HepG2 (cell line): ENCODE measurements at places on chromosomes 16 and 17.

GRCh38 chr17:42438600-42439567 lies 15.8 kb upstream of the CAVIN1 start:
- DNase-seq: peak; percentile 39

DNA sequence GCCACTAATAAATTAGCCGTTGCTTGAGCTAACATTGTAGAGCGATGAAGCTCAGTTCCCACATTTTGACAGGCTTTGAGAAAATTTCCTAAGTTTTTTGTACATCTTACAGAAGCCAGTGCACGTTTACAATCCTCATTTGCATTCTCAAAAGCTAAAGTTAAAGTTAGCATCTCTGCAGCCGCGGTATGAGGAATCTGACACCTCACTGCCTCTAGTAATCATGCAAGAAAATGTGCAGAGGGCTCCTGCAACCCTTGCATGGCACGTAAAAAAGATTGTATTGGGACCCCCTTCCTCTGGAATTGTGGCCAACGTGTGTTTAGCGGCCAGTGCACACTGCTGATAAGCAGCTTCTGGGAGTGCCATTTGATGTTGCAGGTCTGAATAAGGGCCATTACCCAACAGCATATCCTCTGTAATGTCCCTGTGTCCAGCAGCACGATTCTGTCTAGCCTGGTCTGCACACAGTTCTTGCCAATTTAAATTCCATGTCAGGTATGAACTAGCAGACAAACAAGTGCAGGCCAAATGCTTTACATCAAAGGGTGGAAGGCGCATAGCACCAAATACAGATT lies 12.4 kb upstream of the ZNF689 start:
- DNase-seq: no peak

GRCh38 chr17:7716901-7717755 lies at the start of gene DNAH2:
DNAH2 (plus strand) TSS chr17:7717744; CDS start chr17:7719735, 1,991 bp downstream.
- peak; percentile 60 for DNase-seq

DNA sequence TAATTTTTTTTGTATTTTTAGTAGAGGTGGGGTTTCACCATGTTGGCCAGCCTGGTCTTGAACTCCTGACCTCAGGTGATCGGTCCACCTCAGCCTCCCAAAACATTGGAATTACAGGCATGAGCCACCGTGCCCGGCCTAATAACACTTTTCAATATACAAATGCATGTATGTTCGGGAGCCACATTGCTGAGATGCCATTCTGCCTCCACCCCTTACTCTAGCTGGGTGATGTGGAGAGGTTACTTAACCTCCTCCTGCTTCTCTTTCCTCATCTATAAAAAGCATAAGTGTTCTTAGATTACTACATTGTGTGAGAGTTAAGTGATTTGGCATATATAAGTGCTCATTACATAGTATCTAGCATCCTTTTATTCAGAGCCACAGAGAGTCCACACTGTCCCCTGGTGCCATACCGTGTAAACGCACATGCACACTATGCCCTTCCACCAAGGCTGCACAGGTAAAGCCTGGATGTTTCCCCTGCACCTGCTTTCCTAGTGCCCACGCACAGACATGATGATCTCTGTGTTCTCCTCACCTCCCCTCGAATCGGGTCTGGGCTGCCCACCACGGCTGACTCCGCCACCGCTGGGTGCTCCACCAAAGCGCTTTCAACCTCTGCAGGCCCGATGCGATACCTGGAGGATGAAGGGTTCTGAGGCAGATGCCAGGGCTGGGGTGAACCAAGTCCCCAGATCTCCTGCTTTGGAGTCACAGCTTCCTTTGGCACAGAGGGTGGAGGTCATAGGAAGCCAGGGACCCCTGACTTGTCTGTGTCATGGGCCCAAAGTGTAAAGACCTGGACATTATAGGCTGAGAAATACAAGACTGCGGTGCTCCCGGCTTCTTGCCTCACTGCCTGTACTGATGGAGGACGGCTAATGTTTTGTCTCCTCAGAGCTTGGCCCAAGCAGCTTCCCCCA lies 49.0 kb upstream of the ACSM2B start:
- no peak for DNase-seq

GRCh38 chr16:77662246-77662645 lies 60.1 kb upstream of the NUDT7 start:
- DNase-seq: no peak

DNA sequence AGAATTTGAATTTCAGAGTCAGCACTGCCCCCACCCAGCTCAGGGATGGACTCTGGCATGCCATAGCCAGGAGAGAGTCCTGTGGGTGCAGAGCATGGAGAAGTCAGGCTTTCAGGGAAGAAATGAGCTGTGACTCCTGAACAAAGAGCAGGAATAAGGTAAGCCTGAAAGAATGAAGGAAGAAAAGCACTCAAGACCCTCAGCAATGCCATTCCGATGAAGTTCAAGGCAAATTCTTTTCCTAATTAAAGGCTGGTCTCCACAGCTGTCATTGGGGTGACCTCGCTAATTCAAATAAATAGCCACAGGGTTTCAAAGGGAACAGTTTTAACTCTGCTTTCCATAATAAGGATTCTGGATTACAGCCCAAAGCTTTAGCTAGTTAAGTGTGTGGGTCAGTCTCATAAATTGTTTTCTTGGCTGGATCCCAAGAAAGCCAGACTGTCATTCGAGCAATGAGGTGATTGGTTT lies 31.7 kb downstream of the TOM1L2 start:
- DNase-seq: no peak

GRCh38 chr16:16850274-16850673 lies 471.3 kb downstream of the NPIPA7 start:
- DNase-seq: no peak

DNA sequence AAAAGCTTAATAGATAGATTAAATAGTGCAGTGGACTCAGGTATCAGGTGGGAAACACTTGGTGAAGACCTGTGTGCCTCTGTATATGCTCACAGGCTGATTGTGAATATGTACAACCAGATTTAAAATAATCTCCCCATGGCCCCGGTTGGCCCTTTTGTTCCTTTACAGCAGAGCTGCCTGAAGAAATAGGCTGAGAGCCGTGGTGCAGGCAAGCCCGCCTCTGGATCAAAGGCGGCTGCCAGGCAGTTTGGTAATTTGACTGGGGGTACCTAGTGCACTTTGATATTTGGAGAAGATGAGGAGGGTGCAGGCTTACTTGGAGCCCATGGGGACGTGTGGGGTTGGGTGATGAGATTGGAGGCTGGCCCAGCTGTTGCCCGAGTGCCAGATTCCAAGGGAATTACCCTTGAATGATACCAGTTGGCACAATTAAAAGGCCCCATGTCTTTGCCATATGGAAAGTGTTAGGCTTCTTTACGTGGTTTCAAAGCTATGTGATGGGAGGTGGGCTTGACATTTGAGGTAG lies 5.0 kb downstream of the NKD1 start:
- DNase-seq: no peak

DNA sequence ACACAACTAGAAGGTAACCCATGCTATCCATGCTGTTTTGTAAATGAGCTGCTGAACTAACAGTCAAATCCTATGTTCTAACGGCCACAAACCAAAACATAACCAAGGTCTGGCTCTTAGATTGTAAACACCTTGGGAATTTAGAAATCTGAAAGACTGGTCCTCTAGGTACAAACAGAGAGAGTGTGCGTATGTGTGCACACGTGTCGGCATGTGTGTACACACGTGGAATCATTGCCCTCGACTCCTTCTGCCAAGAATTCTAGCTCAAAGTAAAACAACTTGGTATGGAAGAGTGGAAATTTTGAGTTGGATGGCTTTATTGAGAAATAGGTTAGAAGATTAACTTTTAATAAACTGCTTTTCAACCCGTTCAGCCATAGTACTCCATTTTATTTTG lies 18.1 kb upstream of the GHDC start:
- no peak for DNase-seq

GRCh38 chr17:32349854-32350665 lies at the start of gene ZNF207:
ZNF207 (plus strand) TSS chr17:32350157; CDS start chr17:32350286, 129 bp downstream.
- peak; percentile 90 for DNase-seq

GRCh38 chr17:75041656-75042280 lies 5.0 kb downstream of the ATP5PD start:
- DNase-seq: no peak

GRCh38 chr17:17570798-17571716 lies 20.5 kb downstream of the PEMT start:
- peak; percentile 81 for DNase-seq

- DNase-seq: no peak
Observed at GRCh38 chr17:43446773-43447172, 37.0 kb upstream of the DHX8 start.

GRCh38 chr17:32954477-32954876 lies 26.5 kb downstream of the TMEM98 start:
- peak; percentile 29 for DNase-seq

DNA sequence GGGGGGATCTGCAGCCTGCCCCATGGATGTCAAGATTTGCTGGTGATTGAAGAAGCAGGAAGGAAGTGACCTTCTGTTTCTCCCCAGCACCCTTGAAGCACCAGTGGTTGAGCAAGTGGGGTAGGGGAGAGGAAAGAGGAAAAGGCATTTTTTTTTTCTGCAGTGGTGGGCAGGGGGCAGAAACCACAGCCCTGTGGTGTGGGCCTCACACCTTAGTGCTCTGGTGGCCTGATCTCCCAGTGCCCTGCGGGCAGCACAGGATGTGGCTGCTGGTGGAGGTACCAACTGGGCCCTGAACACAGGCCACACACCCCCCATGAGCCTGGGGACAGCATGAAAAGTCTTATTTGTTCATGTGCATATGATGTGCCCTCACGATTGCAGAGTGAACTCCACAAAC lies 7.1 kb downstream of the ITGAD start:
- no peak for DNase-seq

DNA sequence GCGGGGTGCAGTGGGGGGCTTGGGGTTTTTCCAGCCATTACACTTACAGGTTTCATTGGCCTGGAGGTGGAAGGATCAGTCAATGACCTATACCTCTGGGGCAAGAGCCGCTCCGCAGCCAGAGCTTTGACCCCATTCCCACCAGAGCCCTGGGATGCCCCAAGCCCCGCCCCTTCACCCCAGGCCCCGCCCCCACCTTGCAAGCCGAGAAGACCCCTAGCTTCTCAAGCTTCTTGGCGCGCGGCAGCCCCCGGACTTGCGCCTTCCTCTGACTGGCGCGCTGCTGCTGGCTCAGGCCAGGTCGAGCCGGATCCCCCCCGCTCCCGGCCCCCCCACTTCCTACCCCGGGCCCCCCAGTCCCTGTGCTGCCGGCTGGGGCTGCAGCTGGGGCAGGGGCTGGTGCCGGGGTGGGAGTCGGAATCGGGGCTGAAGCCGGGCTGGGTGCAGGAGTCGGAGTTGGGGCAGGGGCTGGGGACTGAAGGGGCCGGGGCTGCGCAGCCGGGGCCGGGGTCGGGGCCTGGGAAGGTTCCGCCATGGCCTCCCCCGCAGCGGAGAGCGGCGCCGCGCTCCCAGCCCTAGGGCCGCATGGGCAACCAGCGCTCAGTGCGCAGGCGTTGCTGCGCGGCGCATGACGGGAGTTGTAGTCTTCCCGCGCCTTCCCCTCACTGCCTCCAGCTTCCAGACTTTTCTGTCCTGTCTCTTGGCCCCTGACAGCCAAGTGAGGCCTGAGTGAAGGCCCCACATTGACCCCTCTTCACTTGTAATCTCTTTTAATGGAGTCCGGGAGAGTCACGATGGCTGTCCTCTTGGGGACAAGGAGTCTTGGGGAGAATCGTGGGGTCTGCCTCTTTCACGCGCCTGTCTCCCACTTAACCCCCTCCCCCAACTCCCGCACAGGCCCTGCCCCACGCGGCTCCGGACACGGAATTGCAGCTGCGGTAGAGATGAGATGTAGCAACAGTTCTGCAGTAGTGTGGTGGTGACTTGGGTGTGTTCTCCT lies at the start of gene KAT2A:
TSS of gene KAT2A (minus strand) at position 598 of the 1,000 bp plus-strand sequence. CDS start at position 535, 63 bp downstream.
- peak; percentile 73 for DNase-seq

- no peak for DNase-seq
Observed at GRCh38 chr17:7611635-7612293, 2.9 kb downstream of the FXR2 start.

- no peak for DNase-seq
Observed at GRCh38 chr16:89549007-89549700, 11.3 kb upstream of the RPL13 start.

- no peak for DNase-seq
Observed at GRCh38 chr17:3535253-3535995, 22.2 kb downstream of the TRPV3 start.

DNA sequence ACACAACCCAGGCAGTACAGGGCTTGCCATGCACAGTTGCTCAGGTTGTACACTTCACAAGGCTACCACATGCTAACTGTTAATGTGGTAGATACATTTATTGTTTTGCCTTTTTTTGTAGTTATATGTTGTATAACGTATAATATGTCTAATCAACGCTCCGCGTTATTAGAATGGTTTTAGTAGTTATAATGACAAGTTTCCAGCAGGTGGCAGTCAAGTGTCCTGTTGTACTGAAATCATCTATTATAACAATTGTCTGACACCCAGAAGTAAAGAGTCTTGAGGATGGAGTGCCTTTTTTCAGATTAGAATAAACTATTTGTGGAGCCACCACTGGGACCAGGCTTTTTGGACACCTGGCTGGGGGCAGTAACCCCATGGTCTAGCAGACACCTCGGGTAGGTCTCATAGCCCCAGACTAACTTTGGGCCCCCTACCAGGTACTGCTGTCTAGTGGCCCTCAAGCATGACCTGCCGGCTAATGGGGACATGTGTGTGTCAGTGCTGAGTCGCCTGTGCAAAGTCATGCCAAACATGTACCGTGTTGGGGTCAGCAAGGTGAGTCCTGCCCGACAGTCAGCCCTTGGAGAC lies 32.8 kb downstream of the MYO15A start:
- DNase-seq: peak; percentile 30

DNA sequence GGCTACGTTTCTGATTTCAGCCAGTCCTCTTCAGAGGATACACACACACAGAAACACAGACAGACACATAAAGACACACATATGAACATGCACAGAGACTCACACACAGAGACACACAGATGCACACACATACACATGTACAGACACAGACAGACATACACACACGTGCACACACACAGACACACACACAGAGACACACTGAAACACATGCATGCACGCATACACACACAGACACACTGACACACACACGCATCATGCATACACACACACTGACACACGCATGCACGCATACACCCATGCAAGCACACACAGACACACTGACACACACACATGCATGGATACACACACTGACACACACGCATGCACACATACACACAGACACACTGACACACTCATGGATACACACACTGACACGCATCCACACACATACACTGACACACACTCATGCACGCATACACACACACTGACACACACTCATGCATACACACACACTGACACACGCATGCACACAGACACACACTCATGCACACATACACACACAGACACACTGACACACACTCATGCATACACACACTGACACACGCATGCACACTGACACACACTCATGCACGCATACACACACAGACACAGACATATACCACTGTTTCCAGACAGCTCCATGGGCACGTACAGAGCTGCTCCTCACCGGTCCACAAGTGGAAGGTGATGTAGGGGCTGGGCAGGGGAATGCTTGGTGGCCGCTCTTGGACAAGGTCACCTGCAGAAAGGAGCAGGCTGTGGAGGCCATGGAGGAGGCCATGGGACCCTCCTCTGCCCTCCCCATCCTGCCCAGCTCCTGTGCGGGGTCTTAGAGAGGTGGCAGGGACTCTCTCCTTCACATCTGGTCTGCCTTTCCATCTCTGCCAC lies 30.1 kb upstream of the MFSD6L start:
- DNase-seq: no peak
